ENCODE measurements at places on chromosomes 12 and 14.

DNA sequence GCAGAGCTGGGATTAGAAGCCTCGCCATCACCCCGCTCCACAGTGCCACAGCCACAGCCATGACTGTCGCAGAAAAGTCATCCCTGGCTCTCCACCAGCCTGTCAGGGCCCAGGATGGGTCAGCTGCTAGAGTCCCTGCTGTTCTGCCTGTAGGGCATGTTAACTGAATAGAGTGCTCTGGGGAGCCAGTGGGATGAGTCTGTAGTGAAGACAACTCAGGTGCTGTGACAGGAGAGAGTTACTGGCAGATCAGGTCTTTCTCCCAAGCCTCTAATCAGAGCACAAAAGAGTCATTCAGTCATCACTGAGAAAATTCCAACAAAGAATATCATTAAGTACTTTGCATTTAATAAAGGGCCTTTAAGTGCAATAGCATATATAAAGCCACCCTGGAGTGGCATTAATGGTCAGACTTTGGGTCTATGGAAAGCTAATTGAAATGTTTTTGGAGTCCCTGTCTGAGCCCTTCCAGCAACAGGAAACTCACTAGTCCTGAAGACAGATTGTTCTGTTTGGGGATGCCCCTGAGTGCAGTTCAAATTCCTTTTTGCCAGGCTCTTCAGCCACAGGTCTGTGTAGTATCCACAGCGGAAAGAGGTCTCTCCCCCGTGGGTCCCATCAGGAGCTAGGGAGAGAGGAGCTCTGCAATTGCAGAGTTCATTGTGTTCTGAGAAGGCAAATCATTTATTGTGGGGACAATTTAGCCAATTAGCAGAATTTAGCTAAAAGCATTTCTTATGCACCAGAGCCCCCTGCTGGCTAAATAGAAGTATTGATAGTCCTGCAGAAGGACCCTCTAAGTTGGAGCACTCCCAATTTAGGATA is 45.2 kb upstream of the C14orf132 start:
- DNase-seq: peak; percentile 19

DNA sequence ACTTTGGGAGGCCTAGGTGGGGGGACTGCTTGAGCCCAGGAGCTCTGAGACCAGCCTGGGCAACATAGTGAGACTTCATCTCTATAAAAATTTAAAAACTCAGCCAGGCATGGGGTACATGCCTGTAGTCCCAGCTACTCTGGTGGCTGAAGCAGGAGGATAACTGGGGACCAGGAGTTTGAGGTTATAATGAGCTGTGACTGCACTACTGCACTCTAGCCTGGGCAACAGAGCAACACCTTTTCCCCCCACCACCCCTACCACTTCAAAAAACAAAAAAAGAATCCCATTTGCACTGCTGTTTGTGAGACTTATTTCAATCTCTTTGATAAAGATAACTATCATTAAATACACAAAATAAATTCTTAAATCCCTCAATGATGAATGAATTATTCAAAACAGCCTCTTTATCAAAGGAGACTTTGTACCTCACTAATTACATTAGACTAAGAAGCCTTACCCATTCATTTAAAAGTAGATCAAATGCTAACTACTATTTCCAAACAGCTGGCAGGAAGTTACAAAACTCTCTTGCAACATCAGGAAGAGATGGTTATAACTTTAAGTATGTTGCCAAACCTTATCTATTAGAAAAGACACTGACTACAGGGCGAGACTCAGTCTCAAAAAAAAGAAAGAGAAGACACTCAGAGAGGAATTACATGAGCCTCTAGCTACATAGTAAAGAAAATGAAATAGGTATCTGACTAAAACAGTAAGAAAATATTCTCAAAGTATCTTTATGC is 14.7 kb downstream of the BLTP3B start:
- peak; percentile 76 for DNase-seq

GRCh38 chr12:107468182-107468581 is 217.4 kb upstream of the PWP1 start:
- DNase-seq: no peak

DNA sequence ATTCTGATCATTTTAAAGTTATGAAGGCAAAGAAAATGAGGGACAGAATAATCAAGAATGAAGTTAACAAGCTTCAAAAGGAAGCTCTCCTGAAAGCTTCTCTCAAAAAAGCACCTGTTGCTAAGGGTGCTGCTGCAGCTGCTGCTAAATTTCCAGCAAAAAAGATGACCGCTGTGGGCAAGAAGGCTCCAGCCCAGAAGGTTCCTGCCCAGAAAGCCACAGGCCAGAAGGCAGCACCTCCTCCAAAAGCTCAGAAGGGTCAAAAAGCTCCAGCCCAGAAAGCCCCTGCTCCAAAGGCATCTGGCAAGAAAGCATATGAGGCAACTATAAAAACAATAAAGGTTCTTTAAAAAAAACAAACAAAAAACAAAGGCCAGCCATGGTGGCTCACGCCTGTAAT is 52.7 kb upstream of the NR2C1 start:
- no peak for DNase-seq

- no peak for DNase-seq
Observed at GRCh38 chr12:124159655-124160054, 135.2 kb upstream of the RFLNA start.

DNA sequence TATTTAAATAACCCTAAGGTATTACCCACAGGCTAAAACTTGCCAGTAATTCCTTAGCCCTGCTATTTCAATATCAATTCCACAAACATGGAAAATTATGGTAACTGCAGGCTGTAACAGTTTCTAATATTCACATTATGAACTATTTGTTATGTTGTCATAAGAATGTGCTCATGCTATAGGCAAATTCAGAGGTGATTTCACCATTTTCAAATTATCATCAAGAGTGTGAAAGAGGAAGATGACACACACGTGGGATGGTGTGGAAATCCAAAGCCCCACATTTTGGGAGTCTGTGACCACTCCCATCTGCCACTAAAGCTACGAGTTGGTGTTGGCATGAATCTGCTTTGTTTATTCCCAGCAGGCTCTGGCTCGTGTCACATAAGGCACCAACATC is 5.9 kb upstream of the MYO1A start:
- peak; percentile 93 for DNase-seq

- no peak for DNase-seq
Observed at GRCh38 chr14:78325911-78326310, 155.7 kb downstream of the NRXN3 start.

DNA sequence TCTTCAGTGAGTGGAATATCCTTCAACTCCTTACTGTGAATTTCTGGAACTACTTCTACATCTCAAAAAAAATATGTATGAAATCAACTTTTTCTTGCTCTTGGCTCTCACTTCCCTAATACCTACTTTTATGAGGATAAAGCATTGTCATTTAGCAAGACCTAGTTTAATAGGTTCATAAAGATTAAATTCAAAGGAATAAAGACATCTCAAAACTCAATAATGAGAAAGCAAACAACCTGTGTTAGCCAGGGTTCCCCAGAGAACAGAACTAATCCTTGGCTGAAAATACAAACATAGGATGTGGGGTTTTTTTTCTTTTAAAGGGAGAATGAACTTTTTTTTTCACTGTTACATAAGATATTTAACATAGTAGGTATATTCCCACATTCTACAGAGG is 57.9 kb downstream of the SCFD1 start:
- DNase-seq: no peak

GRCh38 chr14:94305620-94306019 is 12.6 kb upstream of the SERPINA10 start:
- DNase-seq: no peak

Data from inflammatory macrophage treated with lipopolysaccharide for 1 hour (primary cell).